ENCODE measurements at places on chromosomes 11 and 22.

DNA sequence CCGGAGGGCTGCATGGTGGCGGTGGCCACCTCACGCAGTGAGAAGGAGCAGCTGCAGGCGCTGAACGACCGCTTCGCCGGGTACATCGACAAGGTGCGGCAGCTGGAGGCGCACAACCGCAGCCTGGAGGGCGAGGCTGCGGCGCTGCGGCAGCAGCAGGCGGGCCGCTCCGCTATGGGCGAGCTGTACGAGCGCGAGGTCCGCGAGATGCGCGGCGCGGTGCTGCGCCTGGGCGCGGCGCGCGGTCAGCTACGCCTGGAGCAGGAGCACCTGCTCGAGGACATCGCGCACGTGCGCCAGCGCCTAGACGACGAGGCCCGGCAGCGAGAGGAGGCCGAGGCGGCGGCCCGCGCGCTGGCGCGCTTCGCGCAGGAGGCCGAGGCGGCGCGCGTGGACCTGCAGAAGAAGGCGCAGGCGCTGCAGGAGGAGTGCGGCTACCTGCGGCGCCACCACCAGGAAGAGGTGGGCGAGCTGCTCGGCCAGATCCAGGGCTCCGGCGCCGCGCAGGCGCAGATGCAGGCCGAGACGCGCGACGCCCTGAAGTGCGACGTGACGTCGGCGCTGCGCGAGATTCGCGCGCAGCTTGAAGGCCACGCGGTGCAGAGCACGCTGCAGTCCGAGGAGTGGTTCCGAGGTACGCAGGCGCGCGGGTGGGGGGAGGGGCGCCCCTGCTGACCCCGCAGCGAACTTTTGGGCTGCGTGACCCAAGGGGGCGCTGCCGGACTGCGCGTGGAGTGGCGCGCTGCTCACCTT is 670 bp downstream of the NEFH start:
- DNase-seq, result peak; percentile 70

DNA sequence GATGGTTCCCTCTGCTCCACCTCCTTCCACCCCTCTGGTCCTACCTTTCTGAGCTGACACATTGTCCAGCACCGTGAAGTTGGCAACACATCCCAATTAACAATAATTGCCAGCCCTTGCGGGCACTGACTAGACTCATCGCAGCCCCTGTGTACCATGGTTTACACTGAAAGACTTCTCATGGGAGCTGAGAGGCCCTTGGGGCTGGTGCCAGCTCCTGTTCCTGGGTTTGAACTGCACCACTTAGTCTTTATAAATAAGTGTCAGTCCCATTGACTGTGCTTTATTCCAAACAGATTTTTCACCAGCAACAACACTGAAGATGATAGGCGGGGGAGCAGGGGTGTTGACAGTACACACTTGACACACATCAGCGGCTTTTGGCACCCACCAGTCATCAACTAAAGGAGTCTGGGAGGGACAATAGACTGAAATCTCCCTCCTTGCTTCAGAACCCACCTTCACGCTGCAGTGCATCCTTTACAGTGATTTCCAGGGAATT is 447.3 kb downstream of the NTM start:
- DNase-seq, result no peak

DNA sequence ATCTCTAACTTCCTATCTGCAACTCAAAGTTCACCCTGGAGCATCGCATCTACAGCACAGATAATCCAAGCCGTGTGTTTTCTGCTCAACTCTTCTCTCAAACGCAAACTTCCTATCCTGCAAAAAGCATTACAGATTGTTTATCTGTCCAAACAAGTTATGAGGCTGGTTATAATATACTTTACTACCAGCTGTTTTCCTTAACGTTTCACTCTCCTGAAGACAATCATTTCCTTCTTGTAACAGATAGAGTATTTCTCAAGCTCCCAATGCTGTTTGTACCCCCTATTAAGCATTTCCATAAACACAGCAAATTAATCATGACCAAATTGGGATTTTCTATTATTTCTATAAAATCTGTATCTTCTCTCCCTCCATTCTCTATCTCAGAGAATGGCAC is 84.7 kb downstream of the SBF2 start:
- DNase-seq, result no peak

GRCh38 chr22:28541137-28541536 is 138.5 kb downstream of the TTC28 start:
- no peak for DNase-seq

DNA sequence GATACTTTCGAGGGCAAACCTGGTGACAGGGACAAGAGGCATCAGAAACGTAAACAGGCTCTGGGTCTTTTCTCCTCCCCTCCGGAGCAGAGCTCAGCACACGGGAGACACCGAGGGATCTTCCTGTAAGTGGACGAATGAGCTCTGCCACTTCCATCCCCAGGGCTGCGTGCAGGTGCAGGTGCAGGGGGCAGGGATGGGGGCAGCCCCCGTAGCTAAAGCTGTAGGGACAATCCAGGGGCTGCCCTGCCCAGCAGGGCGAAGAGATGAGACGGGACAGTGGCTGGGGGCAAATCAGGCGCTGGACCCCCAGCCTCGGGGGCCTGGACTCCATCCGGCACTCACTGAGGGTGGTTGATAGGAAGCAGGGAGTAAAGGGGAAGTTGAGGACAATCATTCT is 505.4 kb downstream of the BRD1 start:
- no peak for DNase-seq

- DNase-seq, result no peak
Observed at GRCh38 chr11:121274332-121274991, 18.1 kb upstream of the SC5D start.

- no peak for DNase-seq
Observed at GRCh38 chr11:127859941-127860354, 727.4 kb downstream of the ETS1 start.

DNA sequence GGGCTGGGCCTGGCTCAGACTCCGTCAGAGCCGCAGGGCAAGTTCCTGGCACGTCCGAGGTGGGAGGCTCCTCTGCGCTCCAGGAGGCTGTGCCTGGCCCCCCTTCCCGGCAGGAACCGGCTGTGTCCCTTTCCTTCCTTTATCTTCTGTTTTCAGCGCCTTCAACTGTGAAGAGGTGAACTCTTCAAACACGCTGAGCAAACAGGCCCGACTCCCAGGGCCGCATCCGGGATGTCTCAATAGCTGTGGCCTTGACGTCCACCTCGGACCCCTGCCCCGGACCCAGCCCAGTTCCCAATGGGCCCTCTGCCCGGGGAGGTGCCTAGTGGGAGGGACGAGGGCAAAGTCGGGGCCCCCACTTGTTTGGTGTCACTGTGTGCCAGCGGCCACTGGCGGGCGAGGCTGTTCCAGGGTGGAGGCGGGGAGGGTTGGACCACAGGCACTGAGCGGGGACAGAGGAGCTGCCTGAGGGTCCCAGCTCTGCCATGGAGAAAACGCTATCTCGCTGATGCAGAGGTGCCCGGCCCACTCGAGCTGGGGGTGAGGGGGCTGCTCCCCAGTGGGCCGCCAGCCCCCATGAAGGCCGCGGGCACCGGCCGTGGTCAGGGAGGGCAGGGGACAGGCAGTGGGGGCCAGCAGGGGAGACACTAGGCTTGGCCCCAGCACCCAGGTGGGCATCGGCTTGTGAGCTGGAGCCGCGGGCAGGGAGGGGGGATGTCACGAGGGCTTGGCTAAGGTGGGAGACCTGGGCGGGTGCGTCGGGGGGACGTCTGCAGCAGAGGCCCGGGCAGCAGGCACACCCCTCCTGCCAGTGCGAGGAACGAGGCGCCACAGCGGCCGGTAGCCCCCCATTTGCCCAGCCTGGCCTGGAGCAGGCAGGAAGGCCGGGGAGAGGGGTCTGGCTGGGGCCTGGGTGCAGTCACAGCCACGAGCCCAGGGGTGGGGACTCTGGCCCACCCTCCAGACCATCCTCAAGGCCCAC is 2.7 kb upstream of the MUC5B start:
- no peak for DNase-seq

- peak; percentile 67 for DNase-seq
Observed at GRCh38 chr11:63920126-63920938, 3.4 kb upstream of the RCOR2 start.

DNA sequence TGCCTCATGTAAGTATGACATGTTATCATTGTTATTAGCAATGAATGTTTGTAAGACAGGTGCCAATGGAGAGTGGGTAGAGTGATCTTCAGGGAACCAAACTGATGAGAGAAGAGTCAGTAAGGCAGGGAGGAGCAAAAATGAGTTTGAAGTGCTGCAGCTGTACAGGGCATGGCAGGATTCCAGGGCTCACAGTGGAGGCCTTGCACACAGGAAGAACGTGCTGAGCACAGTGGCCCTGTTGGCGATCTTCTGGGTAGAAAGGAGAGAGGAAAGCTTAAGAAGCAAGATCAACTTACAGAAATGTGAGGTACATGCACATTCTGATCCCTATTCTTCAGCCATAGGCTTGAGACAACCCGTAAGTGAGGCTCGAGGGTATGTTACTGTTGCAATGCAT is 219.3 kb upstream of the TMEM45B start:
- no peak for DNase-seq

GRCh38 chr11:84645988-84646694 is 981.0 kb downstream of the DLG2 start:
- DNase-seq, result no peak

Data from right kidney (tissue), 9 donors.